ENCODE measurements at places on chromosomes 16 and 17.

- no peak for DNase-seq
Measured at GRCh38 chr17:73148540-73149334, 16.1 kb upstream of the SSTR2 start.

- DNase-seq = no peak
Measured at GRCh38 chr16:11050944-11051343, 106.6 kb downstream of the CLEC16A start.

DNA sequence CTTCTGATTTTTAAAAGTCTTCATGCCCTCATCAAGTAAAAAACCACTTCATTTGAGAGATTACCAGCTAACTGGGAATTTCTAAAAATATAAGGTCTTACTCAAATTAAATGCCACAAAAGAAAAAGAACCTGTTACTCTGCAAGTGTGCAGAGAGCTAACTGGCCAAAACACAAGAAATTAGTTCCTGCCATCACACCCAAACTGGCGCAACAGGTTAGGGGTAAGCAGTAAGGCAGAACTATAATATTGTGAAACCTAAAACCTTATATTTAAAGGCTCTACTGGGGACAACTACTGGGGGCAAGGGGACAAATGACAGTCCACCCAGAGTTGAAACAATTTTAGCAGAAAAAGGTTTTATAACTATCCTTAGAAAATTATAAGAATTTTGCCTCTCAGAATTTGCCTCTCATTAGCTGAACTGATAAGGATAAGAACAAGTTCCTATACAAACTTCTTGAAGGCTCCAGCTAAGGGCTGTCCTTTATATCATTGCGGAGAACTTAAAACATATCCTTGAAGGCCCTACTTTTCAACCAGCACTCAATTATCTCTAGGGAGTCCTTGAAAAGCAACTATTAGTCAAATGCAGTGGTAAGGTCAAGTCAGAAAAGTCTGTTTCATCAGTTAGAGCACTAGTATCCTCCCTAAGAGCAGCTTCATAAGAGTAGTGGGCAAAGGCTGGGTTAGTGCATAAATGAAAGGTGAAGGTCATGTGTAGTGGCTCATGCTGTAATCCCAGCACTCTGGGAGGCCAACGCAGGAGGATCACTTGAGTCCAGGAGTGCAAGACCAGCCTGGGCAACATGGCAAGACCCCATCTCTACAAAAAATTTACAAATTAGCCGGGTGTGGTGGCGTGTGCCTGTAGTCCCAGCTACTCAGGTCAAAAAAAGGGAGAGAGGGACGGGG is 31.5 kb downstream of the SMURF2 start:
- no peak for DNase-seq

DNA sequence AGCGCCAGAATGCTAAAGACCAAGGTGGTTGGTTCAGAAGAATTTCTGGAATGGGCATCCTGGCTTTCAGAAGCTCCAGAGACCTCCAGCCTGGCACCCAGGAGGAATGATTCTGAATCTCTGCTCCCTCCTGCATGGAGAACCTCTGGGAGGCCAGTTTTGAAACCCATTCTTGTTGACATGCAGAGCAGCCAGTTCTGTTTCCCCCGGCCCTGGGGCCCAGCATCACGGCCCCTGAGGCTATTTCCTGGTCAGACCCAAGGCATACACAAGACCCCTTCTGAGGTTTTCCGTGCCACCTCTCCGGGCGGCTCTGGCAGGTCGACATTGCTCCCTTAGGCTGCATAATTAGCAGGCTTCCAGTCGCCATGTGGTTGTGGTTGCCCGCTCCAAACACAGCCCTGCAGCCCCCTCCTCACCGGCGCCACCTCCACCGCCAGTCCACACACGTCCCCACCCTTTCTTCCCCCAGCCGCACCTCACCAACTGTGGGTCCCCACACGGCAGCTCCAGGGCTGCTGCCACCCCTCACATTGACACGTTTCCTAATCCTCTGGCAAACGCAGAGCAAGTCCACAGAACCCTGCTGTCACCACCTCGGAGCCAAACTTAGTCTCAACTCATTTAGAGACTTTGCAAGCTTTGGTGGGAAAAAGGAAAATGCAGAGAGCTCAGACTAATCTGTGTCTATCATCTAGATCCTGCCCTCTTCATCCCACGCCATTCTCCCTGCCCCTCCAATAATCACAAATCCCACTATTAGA is 367.1 kb downstream of the SOX9 start:
- no peak for DNase-seq

- DNase-seq = no peak
Measured at GRCh38 chr16:22323959-22324786, 27.0 kb downstream of the POLR3E start.

DNA sequence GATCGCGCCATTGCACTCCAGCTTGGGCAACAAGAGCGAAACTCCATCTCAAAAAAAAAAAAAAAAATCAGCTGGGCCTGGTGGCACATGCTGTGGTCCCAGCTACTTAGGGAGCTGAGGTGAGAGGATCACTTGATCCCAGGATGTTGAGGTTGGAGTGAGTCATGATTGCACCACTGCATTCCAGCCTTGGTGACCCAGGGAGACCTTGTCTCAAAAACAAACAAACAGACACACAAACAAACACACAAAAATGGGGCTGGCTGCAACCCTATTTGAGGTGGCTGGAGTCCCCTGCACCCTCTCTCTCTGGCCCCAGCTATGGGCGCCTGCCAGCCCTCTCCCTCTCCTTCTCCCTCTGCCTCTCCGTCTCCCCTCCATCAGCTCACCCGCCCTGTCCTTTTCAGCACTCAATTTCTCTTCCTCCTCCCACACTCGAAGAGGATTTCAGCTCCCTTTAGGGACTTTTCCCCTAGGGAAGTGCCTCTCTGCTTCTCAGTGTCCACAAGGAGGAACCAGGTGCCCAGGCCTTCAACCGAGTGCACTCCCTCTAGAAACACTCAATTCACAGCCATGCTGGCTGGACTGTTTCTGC is 17.5 kb upstream of the TFAP4 start:
- no peak for DNase-seq

- peak; percentile 92 for DNase-seq
Measured at GRCh38 chr17:35731239-35731916, at the start of gene RASL10B. TSS of gene RASL10B (plus strand) at chr17:35731639. CDS start at chr17:35735185, 3,546 bp downstream.

DNA sequence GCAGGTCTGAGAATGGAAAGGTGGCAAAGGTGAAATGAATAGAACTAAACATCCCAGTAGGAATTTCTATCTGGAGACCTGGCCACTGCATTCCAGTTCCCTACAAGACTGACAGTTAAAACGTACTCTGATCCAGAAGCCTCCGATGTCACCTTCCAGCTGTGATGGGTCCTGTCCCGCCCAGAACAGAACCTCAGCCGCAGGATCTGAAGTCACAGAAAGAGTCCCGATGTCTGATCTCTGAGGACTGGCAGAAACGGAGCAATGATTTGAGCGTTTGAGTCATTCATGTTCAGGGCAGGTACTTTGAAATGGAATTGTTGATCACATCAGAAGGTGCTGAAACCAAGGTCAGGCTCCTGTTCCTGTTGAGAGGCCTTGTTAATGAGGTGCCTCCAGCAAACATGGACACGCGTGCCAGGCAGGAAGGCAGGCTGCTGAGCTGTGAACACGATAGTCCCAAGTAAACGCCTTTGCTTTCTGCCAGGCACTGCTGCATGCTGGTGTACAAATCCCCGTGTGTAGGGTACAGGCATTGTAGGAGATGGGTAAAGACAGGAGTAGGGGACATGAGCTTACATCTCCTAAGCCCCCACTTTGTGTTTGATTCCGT is 61.4 kb downstream of the VAT1L start:
- no peak for DNase-seq

DNA sequence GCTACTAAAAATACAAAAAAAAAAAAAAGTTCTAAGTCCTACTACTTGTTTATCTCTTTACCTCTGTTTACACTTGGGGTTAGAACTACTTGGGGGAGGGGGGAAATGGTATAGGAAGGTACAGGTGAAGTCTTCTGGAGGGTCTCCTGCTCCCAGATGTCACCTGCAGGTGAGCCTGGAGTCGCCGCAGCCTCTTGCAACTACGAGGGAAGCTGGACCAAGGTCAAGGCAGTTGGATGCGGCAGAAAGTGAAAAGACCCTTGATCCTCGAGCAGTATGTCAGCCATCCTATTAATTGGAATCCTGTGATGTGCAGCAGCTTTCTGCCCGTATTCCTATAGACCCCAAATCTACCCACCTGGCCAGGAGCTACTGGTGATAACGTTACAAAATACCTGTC is 33.0 kb downstream of the HAPSTR1 start:
- DNase-seq = no peak

- DNase-seq = no peak
Measured at GRCh38 chr16:89134269-89134668, 37.3 kb upstream of the CDH15 start.

DNA sequence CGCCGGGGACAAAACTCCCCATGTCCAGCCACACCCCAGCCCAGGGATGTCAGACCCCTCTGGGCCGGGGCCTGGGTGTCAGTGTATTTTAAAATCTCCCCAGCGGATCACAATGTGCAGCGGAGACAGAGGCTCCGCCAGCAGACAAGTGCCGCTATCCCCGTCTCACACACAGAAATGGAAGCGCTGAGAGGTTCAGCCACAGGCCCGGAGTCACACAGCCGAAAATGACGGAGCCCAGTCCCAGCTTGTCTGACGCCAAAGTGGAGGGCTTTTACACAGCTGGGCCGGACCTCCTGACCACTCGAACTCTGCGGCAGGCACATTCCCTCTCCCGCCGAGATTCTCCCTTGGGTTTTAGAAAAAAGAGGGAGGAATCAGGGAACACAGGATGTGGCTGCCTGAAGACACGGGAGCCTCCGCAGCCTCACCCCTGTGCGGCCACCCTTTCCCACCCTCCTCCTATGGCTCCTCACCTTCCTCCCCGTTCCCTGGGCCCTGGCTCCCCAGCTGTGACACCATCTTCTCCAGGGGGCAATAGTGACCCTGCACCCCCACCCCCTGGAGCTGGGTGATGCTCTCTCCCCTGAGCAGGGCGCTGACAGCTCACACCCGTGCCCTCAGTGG is 6.8 kb upstream of the OSGIN1 start:
- no peak for DNase-seq

DNA sequence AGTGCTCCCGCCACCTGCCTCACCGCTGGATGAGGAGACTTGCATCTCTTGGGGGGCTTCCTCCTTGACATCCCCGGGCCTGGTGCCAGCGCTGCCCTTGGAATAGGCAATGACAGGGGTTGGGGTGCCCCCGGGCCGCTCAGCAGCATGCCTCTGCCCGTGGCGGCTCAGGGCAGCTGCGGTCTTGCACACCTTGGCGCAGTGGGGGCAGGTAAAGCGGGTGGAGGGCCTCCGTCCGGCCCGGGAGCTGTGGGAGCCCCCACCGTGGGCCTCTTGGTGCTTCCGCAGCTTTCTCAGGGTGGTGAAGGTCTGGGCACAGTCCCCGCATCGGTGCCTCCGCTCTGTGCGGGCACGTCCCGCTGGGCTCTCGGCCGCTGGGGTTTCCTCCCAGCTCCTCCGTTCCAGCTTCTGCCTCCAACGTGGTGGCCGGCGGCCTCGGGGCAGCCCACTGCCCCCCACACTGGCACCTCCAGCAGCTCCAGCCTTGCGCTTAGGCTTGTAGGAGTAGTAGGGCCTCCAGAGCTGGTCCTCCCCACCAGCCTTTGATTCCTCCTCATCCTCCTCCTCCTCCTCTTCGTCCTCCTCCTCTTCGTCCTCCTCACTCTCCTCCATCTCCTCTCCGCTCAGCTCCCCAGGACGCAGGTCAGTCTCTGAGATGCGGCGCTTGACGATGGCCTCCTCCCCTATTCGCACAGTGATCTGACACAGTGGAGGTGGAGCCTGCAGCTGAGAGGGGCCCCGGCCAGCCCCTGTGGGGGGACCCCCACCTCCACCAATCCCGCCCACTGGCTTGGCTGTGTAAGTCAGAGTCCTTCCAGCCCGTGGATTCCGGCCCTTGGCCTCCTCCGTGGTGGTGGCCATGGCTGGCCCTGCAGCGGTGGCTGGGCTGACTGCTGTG is 16.7 kb downstream of the ZBTB4 start:
- no peak for DNase-seq

- DNase-seq = no peak
Measured at GRCh38 chr16:11104168-11105037, 151.6 kb downstream of the SOCS1 start.

GRCh38 chr17:64158406-64158805 is 28.5 kb upstream of the ERN1 start:
- no peak for DNase-seq

DNA sequence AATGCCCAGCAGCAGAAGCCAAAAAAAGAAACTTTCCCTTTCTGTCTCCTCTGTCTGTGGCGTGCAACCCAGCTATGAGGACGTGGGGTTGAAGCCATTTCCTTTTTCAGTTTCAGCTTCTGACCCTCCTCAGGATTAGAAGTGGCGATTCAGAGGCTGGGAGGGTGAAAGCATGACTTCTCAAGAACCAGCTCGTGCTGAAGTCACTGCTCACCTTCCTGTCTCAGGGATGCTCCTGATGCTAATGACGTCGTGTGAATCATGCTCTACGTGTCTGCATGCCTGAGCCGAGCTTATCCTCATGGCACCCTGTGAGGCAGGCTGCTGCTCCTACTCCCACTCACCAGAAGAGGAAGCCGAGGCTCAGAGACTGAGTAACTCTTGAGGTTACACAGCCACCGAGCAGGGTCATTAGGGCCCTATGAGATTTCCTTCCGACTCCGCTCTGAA is 5.7 kb upstream of the LPO start:
- no peak for DNase-seq

GRCh38 chr16:72164691-72165090 is 7.3 kb downstream of the PMFBP1 start:
- no peak for DNase-seq

GRCh38 chr16:55001931-55002330 is 71.3 kb downstream of the IRX5 start:
- DNase-seq = no peak

DNA sequence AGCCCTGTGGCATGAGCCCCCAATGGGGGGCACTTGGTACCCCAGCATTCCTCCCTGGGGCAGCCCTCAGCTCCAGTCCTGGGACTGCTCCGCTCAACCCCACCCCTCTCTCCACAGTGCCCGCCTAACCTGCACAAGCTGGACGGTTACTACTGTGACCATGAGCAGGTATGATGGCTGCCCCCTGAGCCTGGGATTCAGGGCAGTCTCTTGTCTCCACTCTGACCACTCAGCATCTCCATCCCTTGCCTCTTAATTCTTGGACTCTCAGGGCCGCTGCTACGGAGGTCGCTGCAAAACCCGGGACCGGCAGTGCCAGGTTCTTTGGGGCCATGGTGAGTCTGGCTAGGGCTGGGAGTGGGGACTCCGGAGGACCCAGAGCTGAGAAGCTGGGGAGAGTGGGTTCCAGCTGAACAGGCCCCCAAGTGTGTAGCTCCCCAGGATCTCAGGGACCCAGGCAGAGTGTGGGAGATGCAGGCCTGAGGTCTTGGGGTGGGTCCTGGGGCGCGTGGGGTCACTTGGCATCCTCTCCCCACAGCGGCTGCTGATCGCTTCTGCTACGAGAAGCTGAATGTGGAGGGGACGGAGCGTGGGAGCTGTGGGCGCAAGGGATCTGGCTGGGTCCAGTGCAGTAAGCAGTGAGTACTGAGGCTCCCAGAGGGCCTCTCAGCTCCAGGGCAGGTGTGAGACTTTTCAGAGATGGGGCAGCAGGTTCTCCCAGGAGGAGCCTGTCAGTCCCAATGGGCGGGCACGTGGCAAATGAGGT is 18.0 kb downstream of the ADAM11 start:
- DNase-seq = no peak

- no peak for DNase-seq
Measured at GRCh38 chr17:42906772-42907446, 6.3 kb downstream of the G6PC1 start.

Data from iPS-NIHi11 (cell line).